ENCODE measurements at places on chromosomes 3 and 15. TPM values are rescaled to one million over a fixed set of nuclear protein-coding genes. Genes with fewer than 3 reads are reported as not detected.

- no peak for DNase-seq
Measured at GRCh38 chr3:121481106-121481880, 64.5 kb downstream of the POLQ start.

DNA sequence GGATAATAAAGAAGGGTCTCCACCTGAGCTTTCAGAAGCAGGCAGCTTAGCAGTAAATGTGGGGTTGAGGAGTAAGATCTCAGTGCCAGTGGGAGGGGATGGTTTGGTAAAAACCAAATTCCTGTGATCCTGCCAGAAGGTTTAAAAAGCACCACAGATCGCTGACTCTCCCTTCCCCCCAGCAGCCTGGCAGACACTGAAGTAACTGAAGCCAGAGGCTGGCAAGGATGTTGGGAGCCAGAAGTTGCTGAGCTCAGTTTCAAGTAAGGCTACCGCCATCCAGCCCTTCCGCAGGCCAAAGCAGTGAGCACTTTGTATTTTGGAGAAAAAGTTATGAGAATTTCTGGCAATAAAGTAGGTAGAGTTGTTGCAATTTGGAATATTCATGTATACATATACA is 246.4 kb downstream of the ZNF621 start:
- DNase-seq = no peak

DNA sequence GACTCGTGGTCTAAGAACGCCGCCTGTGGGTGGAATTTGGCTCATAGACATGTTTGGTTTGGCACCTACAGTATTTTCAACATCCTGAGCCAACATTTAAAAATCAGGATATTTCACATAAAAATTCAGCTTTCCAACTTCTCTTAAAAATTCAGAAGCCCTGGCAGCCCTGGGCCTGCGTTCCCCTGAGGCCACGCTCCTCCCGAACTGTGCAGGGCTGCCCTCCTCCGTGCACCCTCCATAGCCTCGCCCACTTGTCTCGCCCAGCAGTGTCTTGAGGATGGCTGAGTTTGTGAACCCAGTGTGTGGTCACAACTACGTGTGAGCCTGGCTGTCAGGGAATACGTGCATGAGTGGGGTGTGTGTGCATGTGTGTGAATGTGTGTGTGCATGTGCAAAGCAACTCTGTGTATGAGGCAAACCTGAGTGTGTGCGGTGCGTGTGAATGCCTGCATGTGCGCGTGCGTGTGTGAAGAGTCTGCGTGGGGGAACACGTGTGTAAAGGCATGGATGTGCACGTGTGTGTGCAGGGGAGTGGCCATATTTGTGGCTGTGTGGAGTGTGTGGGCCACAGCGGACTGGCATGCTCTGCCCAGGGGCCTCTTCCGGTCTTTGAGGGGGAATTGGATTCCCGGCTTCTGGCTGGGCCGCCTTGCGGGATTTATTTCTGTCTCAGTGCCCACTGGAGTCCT is 30.9 kb downstream of the PTH1R start:
- DNase-seq = peak; percentile 88

TLNRD1 gene
- 25.3 TPM for polyA plus RNA-seq

FBXL2 gene
- 17.5 TPM for polyA plus RNA-seq

GRCh38 chr3:73727117-73727821 is 102.5 kb upstream of the PDZRN3 start:
- DNase-seq = peak; percentile 63

DNA sequence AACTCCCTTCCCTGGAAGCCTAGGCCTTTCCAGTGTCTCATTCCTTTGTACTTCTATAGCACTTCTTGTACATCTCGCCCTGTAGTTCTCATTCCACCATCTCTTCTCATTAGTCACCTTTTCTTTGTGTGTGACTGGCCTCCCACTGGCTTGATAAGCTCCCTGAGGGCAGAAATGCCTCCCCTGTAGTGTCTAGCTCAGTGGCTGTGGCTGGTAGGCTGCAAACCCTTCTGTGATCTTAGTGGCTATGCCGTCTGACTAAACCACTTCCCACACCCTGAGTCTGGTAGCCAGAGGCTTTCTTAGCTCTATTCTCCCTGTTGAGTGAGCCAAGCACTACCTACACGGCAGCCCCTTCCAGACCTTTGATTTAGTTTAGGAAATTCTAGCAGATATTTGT is 24.4 kb upstream of the TNFAIP8L3 start:
- no peak for DNase-seq

DNA sequence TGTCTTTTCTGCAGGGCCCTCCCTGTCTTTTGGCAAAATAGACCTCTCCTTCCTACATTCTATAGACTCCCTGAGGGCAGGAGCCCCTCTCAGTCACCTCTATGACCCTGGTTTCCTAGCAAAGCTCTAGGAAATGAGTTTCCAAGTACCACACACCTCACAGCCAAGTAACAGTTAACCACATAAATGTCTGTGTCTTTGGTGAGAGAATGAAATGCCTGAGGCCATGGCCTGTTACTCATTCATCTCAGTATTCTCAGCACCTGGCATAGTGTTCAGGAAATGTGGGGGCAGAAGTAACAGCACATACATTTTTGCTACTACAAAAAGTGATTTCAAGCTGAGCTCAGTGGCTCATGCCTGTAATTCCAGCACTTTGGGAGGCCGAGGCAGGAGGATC is 21.0 kb downstream of the RFT1 start:
- DNase-seq = peak; percentile 65

GRCh38 chr15:41603941-41604911 is 45.2 kb downstream of the TYRO3 start:
- peak; percentile 90 for DNase-seq

- no peak for DNase-seq
Measured at GRCh38 chr3:64351713-64352638, 126.7 kb upstream of the PRICKLE2 start.

- DNase-seq = no peak
Measured at GRCh38 chr15:56538901-56539545, 74.1 kb upstream of the MNS1 start.

- no peak for DNase-seq
Measured at GRCh38 chr15:59295261-59296001, 77.2 kb downstream of the MYO1E start.

DNA sequence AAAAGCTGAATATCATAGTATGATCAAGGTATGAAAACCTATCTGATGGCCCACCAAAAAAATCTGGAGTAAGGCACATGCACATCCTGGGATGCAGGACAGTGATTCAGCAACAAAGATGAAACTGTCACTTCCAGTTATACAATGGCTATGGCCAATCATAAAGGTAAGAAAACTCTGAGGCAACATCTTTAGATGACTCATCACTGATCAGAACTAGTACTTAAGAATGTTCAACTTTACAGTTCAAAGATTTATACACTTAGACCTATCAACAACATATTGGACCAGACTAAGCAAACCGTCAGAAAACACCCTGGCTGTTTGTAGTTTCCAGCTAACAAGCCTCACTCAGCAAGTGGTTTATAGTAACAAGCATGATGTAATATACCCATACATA is 21.3 kb upstream of the PLCH1 start:
- no peak for DNase-seq

USP13 gene
- polyA plus RNA-seq = 31.1 TPM

DNA sequence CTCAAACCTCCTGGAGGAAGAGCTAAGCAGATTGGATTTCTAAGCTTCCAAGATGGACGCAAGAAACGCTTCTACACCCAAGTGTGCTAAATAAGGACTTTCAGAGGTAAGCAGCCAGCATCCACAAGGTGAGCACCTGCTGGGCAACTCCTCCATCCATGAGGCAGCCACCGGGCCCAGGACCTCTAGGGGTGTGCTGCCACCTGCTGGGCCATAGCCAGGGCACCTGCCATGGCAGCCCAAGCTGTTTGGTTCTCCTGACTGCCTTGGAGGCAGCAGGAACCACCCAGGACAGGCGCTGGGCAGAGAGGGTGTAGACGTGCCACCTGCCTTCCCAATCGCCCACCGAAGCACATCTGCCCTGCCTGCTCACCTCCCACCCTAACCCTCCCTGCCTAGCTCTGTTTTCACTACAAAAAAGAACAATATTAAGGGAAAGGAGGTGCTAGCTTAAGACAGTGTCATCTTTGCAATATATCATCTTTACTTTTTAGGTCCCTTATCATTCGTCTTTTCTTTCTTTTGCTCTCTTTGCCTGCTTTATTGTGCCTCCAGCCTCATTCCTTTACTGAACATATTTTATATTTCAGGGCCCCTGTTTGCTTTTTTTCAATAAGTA is 12.9 kb downstream of the C15orf62 start:
- peak; percentile 32 for DNase-seq

GRCh38 chr15:44394062-44394461 is 33.4 kb upstream of the CTDSPL2 start:
- peak; percentile 77 for DNase-seq

DNA sequence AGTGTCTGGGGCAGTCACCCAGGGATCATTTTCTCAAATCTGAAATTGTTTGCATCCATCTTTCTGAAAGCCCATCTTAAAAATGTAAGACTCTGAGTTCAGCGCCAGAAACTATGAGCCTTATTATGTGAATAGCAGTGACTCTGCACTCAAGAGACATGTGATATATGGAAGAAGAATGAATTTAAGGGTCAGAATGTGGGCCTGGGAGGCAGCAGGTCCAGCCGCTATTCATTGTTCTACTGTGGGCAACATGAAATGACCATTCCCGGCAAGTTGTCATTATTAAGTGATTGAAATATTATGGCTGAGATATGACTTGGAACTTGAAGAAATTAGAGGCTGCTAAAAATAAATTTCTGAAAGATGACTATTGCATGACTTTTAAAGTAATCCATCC is 228.6 kb upstream of the ARRDC4 start:
- no peak for DNase-seq

DNA sequence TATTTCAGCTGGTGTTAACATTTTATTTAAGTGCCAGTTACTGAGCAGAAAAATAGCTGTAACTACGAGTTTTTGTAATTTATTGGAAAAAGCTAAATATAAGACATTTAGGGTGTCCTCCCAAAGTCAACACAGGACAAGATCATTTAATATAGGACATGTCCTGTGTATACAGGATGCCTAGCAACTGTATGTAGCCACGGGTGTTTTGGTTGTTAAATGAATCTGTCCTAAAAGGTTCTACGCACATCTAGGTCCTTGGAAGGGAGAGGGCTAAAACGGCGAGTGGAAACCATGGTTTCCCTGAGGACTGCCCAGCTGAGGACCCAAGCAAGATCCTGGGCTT is 565 bp upstream of the ZNF621 start:
- no peak for DNase-seq

- DNase-seq = no peak
Measured at GRCh38 chr15:65258375-65259262, 28.1 kb downstream of the PARP16 start.

DNA sequence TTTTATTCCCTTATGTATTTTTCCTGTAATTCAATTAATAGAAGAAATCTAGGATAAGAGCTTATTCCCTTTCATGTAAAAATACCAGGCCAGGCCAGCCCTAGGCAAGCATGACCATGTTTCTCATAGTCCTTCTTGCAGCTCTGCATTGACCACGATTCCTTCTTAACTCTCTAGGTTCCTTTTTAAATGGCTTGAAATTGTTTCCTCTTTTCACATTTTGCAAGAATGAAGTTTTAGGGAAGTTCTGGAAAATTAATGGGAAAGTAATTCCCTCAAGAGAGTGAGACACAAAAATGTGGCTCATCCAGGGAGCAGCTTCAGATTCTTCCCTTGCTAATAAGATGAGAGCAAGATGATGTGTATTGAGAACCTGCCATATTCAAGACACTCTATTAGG is 116.5 kb upstream of the FGF7 start:
- DNase-seq = no peak

- DNase-seq = no peak
Measured at GRCh38 chr15:96037584-96037983, 292.9 kb upstream of the NR2F2 start.

GRCh38 chr3:42733501-42734262 is 31.1 kb upstream of the HHATL start:
- no peak for DNase-seq

DNA sequence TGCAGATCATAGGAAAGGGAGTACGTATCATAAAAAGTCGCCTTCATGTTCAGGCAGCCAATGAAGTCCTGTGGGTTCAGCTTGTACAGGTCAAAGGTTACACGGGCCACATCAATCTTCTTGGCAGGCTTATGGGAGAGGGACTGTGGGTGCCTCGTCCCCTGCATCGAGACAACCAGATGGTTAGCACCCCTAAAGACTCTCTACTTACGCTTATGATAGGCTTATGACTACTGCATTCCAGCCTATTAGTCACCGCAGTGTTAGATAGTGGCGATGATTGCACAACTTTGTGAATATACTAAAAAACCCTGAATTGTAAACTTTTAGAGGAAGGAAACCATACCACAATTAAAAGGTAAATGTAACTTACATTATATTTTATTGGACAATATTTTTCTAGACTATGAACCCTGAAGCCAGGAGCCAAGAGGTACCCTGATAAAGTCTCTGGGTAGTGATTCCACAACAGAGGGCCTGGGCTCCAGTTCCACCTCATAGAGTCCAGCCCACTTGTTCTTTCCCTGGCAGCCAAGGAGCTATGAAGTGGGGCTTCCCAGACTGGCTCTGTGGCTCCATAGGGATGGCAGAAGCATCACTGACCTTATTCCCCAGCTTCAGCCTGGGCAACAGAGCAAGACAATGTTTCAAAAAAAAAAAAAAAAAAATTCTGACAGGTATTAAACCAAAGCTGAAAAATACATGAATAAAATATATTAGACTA is 2.5 kb upstream of the FANCD2 start:
- DNase-seq = peak; percentile 87
